ENCODE measurements at places on chromosomes 11 and 22.

GRCh38 chr22:44801476-44801875 is 49.1 kb downstream of the ARHGAP8 start:
- no peak for DNase-seq

- DNase-seq, result no peak
These were observed 9.2 kb upstream of the TSKU start for GRCh38 chr11:76773921-76774361.

GRCh38 chr11:118184784-118185579 is 8.5 kb upstream of the SCN2B start:
- no peak for DNase-seq

DNA sequence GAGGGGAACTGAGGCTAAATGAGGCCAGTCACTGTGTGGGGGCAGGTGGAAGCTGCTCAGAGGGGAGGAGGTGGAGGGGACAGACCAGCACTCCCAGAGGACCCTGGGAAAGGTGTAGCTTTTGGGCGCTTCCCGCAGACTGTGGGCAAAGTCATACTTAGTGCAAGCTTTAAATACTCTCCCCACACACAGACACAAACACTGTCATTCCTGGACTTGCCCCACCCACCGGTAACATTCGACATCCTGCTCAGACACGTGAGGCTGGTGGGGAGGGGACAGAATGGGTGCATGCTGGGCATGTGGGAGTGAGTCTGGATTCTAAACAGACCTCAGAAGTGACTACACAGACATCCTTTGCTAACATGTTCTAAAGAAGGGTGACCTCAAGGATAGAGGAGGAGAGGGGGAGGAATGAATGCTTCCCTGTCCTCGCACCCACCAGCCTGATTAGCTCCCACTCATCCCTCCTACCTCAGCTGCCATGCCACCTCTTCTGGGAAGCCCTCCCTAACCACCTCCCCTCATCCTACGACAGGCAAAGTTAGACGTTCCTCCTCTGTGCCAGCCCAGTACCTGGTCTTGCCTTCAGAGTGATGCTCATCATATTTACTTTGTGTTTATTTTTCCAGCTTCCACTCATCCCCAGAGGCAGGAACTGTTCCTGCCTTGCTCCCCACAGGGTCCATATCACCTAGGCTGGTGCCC is 22.2 kb downstream of the TSKU start:
- no peak for DNase-seq

- no peak for DNase-seq
These were observed 109.2 kb downstream of the FAM76B start for GRCh38 chr11:95680169-95680929.

GRCh38 chr11:78780889-78781288 is 206.2 kb upstream of the NARS2 start:
- DNase-seq, result no peak

DNA sequence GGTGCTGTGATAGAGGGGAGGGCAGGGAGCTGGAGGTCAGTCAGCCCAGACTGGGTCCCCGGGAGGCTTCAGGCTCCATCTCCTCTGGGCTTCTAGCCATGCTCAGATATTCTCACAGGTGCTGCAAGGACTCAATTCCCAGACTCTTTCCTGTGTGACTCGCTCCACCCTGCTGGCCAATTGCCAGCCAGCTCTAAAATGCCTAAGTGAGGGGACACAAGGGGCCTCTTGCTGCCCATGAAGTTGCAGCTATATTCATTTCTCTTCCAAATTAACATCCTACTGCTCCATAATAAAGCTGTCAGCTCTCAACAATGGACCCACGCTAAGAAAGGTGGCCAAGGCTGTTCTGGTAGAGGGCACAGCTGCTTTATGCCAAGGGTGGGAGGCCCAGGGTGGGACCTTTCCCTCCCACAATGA is 101.5 kb downstream of the PLEKHA7 start:
- no peak for DNase-seq

DNA sequence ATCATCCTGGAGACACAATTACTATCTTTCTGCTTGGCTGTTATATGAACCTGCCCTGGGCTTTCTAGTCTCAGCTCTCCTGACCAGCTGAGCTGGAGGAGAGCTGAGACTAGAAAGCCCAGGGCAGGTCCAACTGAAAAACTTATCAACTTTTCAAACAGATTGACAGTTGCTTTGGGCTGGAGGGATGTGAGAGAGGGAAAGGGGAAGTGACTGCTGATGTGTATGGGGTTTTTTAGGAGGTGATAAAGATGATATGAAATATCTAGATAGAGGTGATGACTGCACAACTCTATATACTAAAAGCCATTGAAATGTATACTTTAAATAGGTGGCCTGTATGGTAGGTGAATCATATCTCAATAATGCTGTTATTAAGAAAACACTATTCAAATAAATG is 60.2 kb upstream of the CHRM4 start:
- no peak for DNase-seq

GRCh38 chr11:61164606-61165424 is 3.6 kb upstream of the VPS37C start:
- no peak for DNase-seq
